WERI-Rb-1 (cell line): ENCODE measurements at places on chromosomes 2 and 18.

DNA sequence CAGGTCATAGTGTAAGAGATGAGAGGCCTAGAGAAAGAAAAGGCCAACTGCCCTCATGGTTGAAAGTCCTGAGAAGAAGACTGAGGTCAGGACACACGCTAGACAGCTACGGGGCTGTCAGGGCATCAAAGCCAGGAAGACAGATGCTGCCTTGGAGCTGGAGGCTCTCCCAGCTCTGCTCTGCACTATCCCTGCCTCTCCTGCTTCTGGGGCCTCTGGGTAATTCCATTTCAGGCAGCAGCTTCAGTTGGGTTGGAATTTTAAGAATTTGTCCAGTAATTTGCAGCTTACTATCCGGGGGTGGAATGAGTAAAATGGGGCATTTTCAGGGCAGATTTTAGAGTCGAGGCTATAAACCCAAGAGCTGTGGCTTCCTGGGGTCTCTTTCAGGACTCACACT lies 76.2 kb upstream of the CTAGE1 start:
- DNase-seq: no peak

- DNase-seq: no peak
Measured at GRCh38 chr2:213229814-213230213, 54.5 kb upstream of the SPAG16 start.

DNA sequence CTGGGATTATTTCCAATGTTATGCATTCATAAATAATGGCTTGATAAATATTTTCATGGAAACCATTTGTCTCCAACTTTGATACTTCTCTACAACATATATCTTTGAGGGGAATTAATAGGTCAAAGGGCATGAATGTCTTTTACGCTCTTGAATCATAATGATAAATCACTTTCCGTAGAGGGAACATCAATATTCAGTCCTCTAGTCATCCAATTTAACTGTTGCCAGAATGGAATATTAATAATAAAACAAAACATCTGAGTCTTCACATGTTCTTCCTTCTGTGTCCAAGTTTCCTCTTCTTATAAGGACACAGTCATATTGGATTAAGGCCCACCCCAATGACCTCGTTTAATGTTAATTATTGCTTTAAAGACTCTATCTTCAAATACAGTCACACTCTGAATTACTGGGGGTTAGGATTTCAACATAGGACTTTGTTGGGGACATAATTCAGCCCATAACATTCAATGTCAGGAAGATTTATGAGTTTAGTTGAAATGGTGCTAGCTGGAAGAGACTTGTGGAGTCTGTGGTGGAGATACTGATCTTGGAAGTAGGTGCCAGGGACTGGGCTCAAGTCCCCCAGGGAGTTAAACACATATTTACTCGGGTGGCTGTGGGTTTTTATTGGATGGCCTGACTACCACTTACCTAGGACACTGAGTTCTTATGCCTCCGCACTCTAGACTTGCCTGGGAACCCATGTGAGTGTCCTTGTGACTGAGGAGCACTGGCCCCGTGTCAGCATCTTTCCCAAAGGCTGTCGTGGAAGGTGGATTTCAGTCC lies 85.0 kb upstream of the SEC11C start:
- no peak for DNase-seq

- no peak for DNase-seq
Measured at GRCh38 chr2:179596018-179596417, 265.4 kb downstream of the ZNF385B start.

DNA sequence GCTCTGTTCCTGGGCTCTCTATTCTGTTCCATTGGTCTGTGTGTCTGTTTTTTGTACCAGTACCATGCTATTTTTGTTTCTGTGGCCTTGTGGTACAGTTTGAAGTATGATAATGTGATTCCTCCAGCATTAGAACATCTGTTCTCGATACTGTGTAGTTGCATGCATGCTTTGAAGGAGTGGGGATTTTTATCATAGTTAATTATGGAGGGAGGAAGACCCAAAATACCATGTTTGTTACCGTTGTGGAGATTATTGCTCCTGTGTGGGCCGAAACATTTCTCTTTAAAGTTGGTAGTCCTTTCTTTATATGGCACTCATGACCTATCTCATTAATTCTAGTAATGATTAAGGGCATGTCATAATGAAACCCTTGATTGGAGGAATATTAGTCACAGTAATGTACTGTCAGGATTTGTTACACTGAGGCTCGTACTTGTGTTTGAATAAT lies 87.6 kb downstream of the TTC27 start:
- no peak for DNase-seq

DNA sequence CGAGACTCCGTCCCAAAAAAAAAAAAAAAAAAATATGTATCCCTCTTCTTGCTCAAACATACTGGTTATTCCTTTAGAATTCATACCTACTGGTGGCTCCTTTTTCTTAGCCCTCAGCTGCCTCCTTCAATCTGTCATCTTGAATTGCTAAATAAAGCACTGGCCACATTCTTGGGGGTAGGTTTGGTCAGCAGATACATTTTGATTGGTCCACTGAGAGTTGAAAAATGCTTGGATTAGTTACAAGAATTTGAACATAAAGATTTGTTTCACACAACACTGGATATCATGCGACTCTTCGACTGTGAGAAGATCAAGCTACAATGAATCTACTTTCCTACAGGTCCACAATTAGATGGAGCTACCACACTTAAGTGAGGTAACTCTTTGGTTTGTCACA lies 906.1 kb upstream of the SLC39A10 start:
- DNase-seq: no peak

DNA sequence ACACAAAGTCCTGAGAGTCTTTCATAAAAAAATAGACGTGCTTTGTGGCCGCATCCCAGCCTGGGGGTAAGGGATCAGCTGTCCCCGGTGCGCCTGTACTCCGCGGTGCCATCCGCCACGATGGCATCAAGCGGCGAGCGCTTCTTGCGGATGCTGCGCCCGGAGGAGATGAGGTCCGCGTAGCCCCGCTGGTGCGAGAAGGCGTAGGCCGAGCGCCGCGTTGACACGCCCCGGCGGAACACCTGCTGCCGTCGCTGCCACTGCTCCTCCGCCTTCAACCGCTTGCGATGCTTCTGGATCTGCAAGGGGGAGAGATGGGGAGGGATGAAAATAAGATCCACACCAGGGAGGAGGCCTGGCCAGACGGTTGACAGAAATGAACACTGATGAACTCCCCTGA lies 26.8 kb upstream of the NARS1 start:
- DNase-seq: no peak

GRCh38 chr18:22591222-22591621 lies 173.5 kb upstream of the CTAGE1 start:
- DNase-seq: no peak

GRCh38 chr2:202148515-202149154 lies 75.6 kb downstream of the KIAA2012 start:
- DNase-seq: no peak

GRCh38 chr18:55413474-55413873 lies 174.5 kb downstream of the TCF4 start:
- no peak for DNase-seq

- no peak for DNase-seq
Measured at GRCh38 chr2:43898134-43898837, 59.5 kb downstream of the ABCG8 start.

DNA sequence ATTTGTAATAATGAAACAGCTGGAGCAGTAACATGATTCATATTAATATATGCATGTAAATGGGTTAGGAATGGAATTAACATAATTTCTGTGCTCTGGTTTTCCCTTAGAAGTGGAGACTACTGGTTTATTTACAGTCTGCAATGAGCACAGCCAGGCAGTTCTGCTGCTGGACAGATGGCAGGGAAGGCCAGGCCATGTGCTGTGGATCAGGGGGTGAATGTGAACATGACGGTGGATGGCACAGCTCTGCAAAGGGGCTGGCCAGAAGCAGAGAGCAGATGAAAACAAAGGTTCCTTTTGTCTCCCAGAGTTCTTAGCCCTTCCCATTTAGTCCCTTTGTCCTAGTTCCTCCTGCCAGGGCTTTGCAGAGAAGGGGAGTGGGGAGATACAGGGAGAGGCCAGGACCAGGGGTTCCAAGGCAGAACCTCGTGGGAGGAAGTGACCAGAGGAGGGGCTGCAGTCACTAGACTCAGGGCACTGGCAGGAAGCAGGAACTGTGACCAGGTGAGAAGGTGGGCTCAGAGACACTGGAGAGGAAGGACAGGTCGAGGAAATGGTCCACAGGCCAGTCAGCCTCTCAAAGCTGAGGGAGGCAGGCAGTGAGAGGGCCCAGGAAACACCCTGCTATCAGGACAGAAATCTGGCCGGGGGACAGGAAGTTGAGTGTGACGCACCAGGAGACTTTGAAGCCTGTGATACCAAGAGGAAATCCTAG lies 112.9 kb upstream of the ATP8B1 start:
- peak; percentile 79 for DNase-seq

DNA sequence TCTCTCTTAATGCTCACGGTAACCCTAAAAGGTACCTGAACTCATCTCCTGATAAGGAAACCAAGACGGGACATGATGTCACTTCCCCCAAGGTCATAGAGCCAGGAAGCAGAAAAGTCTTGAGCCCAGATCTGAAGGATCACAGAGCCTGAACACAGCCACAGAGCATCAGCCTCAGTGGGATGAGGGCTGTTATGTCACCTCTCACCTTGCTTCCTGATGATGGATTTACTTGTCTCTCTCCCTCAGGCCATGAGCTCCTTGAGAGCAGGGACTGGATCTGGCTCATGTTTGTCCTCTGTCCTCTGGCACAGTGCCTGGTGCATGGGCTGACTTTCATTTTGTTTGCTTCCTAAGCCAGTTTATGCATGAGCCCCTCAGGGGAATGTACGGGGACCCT lies 54.2 kb downstream of the SERTAD2 start:
- DNase-seq: no peak

DNA sequence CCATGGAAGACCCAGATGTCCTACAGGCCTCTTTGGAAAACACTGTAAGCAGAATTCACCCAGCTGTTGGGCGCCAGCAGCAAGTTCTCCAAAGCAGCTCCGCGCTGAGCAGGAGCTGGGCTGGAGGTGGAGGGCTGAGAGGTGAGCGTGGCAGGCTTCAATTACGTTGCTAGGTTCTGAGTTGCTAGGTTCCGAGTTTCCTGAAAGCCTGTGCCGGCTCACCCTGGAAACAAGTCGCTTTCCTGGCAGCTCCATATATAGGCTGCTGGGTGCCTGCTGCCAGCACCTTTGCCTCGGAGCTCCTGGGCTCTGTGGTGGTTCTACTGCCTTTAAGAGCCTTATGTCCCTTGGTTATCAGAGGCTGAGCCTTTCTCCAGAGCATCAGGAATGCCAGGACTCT lies 14.4 kb upstream of the EGR4 start:
- DNase-seq: no peak

DNA sequence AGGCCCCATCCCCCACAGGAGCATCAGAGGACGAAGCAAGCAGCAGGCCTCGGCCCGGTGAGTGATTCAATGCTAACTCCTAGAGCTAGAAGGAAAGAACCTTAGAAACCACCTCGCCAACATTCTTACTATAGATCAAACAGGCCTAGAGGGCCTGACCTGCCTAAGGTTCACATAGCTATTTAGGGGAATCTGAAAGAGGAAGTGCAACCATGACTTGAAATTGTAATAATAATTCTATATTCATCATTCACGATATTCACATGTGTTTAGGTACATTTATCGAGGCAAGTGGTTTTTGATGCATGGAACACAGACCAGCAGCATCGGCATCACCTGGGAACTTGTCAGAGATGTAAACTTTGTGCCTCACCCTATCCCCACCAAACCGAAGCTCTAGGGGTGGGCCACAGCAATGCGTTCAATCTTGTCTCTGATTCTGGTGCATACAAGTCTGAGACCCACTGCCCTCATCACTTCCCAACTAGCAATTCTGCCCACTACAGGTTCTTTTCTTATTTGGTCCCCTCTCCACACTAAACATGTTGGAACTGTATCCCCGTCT lies 78.0 kb upstream of the DNMT3A start:
- no peak for DNase-seq

- DNase-seq: no peak
Measured at GRCh38 chr2:54691445-54692135, 31.9 kb upstream of the EML6 start.

DNA sequence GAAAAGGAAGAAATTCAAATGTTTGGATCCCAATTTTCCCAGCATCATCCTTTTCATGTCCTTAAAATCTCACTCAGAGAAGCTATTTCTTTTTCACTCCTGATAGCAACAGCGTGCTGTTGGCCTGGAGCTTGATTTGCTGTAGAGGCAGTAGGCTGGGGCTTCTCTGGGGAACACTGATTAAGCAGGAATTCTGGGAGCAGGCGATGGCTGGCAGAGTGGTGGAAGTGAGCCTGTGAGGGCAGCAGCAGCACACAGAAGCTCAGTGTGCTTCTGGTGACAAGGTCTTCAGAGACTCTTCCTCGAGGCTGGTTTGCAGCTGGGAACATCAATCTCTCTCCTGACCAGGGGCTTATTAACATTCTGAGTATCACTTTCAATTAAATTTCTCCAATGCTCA lies 284.6 kb downstream of the DPP10 start:
- peak; percentile 9 for DNase-seq

- no peak for DNase-seq
Measured at GRCh38 chr2:190214426-190215194, 105.0 kb downstream of the HIBCH start.

- DNase-seq: no peak
Measured at GRCh38 chr2:101958061-101958460, 33.7 kb upstream of the IL1R2 start.

DNA sequence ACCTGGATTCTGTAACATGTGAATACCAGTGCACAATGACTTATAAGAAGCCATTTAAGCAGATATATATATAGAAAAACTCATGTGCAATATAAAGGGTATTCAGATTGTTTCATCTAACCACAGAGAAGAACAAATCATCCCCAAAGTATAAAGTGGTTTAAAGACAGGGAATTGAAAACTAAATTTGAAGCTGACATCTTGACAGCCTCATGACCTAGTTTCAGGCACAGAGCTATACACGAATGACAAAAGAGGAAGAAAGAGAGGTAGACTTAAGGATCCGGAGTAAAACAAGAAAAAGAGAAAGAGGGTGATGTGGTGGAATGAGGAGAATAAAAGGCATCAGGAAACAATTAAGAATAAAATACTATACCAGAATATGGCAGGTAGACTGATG lies 194.5 kb downstream of the EPHA4 start:
- no peak for DNase-seq

GRCh38 chr18:26008096-26008495 lies 82.3 kb downstream of the SS18 start:
- DNase-seq: no peak

GRCh38 chr2:1518867-1519530 lies 105.7 kb downstream of the TPO start:
- DNase-seq: no peak

DNA sequence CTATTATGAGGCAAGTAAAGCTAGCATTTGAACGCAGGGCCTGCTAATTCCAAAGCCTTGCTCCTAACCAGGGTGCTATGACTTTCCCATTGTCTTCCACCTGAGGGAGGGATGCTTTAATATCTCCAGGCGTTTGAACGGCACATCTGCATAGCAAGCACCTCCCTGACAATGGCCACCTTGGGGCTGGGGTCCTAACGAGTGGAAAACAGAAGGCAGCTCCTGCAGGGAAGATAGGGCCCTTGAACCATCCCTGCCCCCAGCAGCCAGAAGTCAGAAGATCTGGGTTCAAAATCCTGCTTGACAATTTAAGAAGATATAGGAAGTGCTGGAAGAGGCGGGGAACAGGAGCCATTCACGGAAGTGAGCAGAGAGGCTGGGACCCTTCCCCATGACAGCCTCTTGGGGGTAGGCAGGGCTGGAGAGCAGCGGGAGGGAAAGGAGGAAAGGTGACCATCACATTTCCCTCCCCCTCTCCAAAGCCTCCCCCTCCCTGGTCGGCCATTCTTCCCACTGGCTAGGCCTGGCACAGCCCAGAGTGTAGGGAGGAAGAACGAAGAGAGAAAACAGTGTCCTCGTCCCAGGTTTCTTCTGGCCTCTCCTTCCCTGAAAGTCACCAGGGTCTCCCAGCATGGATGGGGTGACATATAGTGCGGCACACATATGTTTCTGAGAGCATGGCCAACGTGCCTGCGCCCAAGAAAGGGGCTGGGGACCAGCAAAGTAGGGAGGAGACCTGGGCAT lies 73.5 kb downstream of the EMX1 start:
- peak; percentile 5 for DNase-seq
